ENCODE measurements at places on chromosomes 13 and 19.

- DNase-seq, result no peak
These were observed 232.0 kb upstream of the SPRY2 start for GRCh38 chr13:80572923-80573316.

GRCh38 chr13:37615276-37615675 lies 16.7 kb upstream of the POSTN start:
- DNase-seq, result no peak

GRCh38 chr13:94210816-94211215 lies 268.7 kb downstream of the DCT start:
- DNase-seq, result no peak

- DNase-seq, result no peak
These were observed 11.4 kb downstream of the COQ8B start for GRCh38 chr19:40705362-40705651.

GRCh38 chr13:47279920-47280319 lies 383.1 kb upstream of the HTR2A start:
- no peak for DNase-seq

- no peak for DNase-seq
These were observed 6.4 kb downstream of the AXL start for GRCh38 chr19:41225238-41226052.

DNA sequence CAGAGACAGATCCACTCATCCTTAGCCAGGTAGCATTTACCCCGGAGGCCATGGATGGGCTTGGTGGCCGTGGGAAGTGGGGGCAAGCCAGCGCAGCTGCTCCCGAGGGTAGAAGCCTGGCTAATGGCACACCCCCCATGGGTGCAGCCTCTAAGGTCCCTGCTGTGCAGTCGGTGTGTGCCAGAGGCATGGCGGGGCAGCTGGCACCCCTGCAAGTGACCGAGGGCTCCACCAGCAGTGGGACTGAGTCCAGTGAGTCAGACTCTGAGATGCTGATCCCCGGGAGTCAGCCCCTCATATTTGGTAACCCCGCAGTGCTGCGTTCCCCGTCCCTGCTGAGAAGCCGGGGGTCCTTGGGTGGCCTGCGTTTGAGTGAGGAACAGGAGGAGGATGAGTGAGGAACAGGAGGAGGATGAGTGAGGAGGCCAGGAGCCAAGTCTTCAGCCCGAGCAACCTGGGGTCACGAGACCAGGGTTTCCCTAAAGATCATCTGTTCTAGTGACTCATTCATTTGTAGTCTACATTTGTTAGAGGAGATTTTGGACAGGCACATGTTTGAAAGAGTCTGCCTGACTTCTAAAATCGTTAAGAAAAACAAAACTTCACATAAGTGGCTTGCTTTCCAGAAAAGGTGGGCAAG lies 180.7 kb downstream of the STK24 start:
- no peak for DNase-seq

- DNase-seq, result no peak
These were observed 193.7 kb downstream of the RFC3 start for GRCh38 chr13:34011552-34012085.

GRCh38 chr13:34764246-34764645 lies 177.8 kb upstream of the NBEA start:
- DNase-seq, result no peak

GRCh38 chr19:8265872-8266271 lies 42.3 kb downstream of the CD320 start:
- DNase-seq, result no peak

DNA sequence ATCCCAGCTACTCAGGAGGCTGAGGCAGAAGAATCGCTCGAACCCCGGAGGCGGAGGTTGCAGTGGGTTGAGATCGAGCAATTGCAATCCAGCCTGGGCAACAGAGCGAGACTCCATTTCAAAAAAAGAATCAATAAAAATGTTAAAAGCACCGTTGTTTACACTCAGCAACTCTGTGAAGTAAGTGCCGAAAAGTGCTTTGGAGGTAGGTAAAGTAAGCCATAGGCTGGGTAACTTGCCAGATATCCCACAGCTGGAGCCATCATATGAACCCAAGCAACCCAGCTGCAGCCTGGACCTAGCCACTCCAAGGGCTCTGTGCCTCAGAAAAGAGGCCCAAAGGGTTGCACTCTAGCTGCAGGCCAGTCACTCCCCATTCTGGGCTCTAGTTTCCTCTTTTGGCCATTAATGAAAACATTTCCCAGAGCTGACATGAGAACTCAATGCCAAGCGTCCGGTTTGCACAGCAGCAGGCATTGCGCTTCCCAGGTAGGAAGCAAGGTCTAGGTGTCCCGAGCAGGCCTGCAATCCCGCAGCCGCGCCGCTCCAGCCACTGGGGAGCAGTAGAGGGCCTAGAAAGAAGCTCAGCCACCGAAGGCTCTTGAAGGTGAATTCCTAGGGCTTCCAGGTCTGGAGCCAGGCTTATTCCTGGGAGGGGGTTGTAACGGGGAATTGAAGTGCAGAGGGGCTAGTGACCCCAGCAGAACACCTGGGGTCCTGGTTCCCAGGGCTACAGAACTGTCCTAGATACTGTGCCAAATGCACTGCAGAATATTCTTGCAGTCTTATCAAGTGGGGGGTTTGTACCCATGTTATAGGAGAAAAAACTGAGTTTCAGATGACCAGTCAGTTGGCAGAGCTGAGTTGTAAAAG lies 4.1 kb upstream of the CD79A start:
- no peak for DNase-seq

GRCh38 chr19:46890423-46891170 lies 29.8 kb downstream of the ARHGAP35 start:
- DNase-seq, result no peak

GRCh38 chr19:13633109-13633508 lies 126.8 kb upstream of the CACNA1A start:
- no peak for DNase-seq

- no peak for DNase-seq
These were observed 27.3 kb downstream of the SHISA2 start for GRCh38 chr13:26024558-26024957.

DNA sequence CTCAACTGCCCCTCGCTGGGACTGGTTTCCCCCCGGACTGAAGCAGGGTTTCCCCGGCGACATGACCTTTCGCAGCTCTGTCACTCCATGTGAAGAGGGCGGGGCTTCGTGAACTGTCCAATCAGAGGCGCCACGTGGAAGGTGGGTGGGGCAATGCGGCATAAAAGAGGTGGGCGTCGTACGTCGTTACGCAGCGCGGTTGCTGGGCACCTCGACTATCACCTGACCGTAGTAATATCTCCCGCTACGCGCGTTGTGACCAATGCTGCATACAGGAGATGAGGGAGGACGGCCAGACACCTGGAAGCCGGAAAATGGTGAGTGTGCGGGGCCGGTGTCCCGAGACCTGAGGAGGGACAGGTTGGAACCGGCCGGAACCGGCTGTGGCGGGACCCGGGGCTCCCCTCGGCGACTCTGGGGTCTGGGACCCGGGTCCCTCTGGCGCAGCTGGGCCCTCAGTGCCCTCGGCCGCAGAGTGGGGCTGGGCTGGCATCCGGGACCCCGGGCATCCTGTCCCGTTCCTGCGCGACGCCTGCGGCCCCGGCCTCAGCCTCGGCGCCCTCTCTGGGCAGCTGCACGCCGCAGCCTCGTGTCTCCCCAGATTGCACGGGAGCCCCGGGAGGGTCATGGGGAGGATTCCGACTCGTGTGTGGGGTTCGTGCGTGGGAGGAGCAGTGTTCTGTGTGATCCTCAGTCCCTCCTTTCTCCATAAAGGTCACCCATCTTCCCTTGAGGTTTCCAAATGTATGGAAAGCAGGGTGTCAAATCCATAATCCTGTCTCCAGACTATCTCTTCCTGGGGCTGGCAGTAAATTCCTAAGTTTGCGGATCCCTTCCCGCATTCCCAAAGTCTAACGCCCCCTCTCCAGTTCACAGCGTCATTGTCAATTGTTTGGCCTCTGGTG lies 32.2 kb downstream of the ZNF136 start:
- no peak for DNase-seq

GRCh38 chr13:109088624-109088917 lies 459.2 kb downstream of the MYO16 start:
- DNase-seq, result no peak

DNA sequence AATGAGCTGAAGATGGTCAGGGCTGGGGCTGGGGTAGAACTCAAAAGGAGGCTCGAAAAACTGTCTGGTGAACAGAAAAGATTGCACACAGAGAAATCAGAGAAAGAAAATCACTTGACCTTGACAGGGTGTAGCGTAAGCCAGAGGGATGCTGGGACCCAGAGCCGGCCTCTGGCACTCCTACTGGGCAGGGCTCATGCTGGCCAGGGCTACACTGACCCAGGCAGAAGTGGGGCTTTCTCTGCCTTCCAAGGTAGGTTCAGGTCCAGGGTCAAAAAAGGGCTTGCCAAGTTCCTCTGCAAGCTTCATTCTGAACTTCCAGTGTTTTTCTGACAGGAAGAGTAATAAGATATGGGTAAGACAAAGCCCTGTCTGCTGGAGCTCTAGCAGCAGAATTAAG lies 56.2 kb downstream of the LATS2 start:
- DNase-seq, result no peak

- DNase-seq, result no peak
These were observed 16.8 kb upstream of the TM9SF2 start for GRCh38 chr13:99484473-99484872.
